ENCODE measurements at places on chromosomes 7 and 10. TPM values are rescaled to one million over a fixed set of nuclear protein-coding genes. Genes with fewer than 3 reads are reported as not detected.

Gene FAM180A
- total RNA-seq: not detected

GRCh38 chr10:108545921-108546320 lies 1377.4 kb downstream of the XPNPEP1 start:
- DNase-seq: no peak

DNA sequence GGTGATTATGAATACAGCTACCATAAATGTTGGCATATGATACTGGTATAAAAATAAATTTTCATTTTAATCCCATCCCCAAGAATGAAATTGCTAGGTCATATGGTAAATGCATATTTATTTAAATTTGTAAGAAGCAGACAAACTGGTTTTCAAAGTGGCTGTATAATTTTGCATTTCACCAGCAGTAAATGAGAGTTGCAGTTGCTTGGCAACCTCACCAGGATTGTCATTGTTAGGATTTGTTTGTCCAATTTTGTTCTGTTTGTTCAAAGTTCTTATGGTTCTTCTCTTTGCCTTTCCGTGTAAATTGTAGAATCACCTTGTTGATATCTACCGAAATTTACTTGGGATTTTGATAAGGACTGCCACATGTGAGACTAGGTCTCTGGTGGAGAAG lies 237.4 kb downstream of the OTUD1 start:
- DNase-seq: no peak

Gene CFTR
- not detected for total RNA-seq

DNA sequence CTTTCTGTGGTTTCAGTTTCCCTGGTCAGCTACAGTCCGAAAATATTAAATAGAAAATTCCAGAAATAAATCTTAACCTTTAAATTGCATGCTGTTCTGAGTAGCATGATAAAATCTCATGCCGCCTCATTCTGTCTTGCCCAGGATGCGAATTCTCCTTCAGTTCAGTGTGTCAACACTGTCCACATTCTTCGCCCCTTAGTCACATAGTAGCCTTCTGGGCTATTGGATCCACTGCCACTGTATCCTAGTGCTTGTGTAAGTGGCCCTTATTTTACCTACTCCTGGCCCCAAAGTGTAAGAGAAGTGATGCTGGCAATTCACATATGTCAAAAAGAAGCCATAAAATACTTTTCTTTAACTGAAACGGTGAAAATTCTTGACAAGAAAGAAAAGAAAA lies 129.6 kb downstream of the ZWINT start:
- DNase-seq: no peak

Gene LIPF
- total RNA-seq: not detected

GRCh38 chr10:26939290-26939961 lies 78.7 kb upstream of the ABI1 start:
- no peak for DNase-seq

- DNase-seq: no peak
Measured at GRCh38 chr7:107982918-107983389, 20.0 kb downstream of the LAMB1 start.

- DNase-seq: no peak
Measured at GRCh38 chr7:129529643-129530042, 27.3 kb downstream of the SMKR1 start.

GRCh38 chr10:96703358-96703757 lies 17.0 kb downstream of the PIK3AP1 start:
- DNase-seq: no peak

Gene PLXDC2
- not detected for total RNA-seq

DNA sequence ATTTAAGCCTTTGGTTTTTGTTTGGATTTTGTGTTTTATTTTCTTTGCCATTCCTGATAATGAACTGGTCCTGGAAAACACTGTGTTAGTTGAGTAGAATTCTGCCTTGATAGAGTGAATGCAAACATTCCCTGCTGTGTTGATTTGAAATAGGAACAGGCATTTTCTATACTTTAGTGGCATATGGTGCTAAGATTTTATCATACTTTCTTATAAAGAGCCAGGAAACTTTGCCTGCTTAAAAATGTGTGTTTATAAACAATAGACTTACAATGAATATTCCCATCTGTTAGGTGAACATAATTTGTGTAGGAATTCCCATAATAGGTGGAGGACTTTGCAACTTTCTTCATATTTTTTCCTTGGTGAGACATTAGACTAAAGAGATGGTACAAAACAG lies 333.3 kb downstream of the SDK1 start:
- DNase-seq: no peak

- DNase-seq: no peak
Measured at GRCh38 chr7:158966780-158967390, 110.5 kb downstream of the DYNC2I1 start.

Gene ZP3
- total RNA-seq: 4.2 TPM

DNA sequence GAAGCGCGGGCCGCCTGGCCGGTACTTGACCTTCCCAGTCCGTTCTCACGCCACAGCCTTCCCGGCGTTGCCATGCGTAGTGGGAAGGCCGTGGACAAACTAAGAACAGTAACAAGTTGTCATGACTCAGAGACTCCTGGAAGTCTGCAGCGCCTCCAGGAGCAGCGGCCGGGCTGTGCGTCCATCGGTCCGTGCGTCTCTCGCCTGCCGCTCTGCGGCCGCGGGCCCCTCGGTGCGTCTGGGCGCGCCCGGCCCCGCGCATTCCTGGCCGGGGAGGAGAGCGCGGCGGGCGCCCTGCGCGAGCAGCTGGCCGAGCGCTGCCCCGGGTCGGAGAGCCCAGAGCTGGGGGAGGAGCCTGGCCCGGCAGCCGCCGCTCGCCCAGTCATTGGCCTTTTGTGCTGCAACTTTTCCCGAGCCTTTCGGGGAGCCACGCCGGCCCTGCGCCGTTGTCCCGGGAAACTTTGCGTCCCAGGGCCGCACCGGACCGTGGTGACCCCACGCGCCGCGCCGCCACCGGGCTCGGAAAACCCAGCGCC lies 123.7 kb downstream of the TACC2 start:
- no peak for DNase-seq

- DNase-seq: no peak
Measured at GRCh38 chr7:111860248-111860647, 298.0 kb upstream of the IMMP2L start.

Gene HMX3
- total RNA-seq: not detected

DNA sequence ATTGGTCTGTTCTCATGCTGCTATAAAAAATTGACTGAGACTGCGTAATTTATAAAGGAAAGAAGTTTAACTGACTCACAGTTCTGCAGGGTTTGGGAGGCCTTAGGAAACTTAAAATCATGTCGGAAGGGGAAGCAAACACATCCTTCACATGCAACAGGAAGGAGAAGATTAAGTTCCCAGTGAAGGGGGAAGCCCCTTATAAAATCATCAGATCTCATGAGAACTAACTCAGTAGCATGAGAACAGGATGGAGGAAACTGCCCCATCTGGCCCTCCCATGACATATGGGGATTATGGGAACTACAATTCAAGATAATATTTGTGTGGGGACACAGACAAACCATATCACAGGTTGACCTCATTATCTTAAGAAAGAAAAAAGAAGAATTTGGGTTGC lies 134.5 kb downstream of the PPP1R3A start:
- no peak for DNase-seq

GRCh38 chr7:51785171-51785570 lies 468.6 kb upstream of the COBL start:
- DNase-seq: no peak

Gene NRP1
- 1.2 TPM for total RNA-seq

DNA sequence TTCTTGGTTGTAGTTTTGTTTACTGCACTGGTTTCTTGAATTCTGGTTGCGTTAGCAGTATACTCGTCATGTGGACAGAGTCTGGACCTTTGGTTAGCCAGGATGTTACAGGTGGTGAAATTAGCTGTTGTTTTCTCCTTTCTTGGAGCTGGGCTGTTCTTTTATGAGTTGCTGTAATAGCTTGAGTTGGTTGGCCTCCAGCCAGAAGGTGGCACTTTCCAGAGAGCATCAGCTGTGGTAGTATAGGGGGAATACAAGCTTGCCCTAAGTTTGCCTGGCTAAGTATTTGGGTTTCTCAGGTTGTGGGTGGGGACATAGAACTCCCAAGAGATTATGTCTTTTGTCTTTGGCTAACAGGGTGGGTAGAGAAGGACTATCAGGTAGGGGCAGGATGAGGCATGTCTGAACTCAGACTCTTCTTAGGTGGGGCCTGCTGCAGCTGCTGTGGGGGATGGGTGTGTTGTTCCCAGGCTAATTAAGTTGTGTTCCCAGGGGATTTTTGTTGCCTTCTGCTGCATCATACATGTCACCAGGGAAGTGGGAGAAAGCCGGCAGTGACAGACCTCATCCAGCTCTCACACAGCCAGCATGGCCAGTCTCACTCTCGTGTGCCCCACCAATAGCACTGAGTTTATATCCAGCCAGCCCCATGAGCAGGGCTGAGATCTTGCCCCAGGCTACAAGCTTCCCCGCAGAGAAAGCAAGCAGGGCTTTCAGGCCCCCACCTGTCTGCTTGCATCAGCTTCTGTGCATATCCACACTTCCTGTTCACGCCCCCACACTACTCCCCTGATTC lies 246.7 kb upstream of the TPK1 start:
- DNase-seq: no peak

DNA sequence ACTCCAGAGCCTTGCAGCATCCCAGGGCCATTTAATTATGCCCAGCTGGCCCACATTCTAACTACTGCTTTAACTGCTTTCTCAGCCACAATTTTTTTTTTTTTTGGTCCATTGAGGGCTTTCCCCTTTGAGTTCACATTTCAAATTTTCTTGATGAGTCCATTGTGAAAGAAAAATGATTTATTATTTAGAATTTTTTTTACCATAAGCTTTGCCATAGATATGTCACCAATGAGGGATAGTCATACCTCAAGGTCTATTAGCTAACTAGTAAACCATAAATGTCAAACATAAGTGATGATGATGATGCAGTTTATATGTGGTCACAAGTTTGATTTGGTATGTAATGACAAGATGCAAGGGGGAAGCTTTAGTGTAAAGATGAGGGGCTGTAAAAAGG lies 282.9 kb downstream of the BICC1 start:
- DNase-seq: no peak

Gene CCDC7
- total RNA-seq: 10.2 TPM

DNA sequence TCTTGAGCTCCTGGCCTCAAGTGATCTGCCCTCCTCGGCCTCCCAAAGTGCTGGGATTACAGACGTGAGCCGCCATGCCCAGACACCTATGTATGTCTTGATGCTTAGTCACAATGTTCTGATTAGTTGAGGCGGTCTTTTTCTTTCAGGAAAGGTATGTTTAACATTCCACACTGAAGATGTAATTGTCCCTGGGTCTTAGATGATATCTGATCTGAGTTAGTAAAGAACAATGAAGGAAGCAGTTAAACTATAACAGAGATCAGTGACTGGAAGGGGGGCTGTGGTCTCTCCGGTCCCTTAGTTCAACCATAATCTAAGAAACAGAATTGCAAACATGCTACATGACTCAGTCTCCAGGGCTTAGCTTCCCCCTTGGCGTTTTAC lies 31.5 kb upstream of the SH2D4B start:
- DNase-seq: no peak

Gene RBM17
- 265 TPM for total RNA-seq

DNA sequence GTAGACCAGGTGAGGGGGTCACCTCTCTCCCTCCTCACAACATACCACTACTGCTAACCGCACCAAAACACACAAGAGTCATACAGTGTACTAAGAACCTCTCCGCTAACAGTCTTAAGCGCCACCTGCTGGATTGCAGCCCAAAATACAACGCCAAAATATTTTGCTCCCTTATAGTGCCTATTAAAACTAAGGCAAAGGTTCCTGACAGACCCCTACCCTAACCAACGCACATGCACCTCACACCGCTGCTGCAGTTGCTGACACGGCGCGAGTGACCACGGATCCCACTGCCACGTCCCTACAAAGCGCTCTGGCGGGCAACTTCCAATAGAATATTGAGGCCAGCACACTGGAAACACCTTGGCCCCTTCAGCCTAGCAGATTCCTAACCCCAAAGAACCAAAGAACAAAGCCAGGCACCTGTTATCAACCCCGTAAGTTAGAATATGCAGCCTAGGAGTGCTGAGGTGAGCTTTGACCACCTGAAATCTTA lies 563.6 kb upstream of the SEMA3D start:
- DNase-seq: no peak

DNA sequence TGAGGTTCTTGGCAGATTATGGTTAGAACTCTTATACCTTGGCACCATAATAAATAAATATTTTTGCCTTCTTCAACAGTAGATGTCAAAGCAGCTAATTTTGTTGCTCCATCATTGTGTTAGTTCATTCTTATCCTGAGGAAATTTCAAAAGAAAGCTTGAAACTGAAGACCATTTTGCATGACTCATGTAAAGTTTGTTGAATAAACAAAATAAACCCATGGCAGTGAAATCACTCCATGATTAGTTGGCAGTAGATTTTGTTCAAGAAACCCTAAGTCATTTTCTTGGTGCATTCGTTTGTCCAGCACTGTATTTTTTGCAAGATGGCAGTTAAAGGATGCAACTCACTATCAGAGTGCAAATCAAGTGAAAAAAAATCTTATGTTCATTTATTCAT lies 91.6 kb downstream of the HECW1 start:
- DNase-seq: no peak

DNA sequence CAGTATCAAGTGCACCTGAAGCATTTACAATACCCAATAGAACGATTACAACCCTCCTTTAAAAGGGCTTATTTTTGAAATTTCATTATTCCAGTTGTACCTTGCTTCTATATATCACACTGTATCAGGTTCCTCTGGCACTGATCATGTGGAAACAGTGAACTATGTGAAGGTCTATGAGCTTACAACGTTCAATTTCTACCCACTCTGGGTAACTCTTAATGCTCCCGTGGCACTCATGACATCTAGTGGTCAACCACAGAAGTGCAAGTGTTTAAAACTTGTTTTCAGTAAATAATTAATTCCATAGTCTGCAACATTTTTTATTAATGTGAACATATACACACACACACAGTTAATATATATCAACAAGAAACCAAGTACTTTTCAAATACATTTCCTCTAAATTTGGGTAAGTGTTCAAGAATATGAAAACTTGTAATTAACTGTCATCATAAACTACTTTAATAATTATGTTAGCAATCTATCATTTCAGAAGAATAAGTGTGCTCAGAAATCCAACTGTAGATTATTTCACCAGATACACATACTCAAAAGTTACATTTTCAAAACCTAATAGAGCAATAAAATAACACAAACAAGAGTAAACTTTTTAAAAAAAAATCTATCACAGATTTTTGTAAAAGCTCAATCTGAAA lies 61.0 kb downstream of the MPP7 start:
- peak; percentile 4 for DNase-seq

- no peak for DNase-seq
Measured at GRCh38 chr10:48655411-48656240, 29.0 kb upstream of the WDFY4 start.

GRCh38 chr7:90797596-90797995 lies 201.5 kb downstream of the CDK14 start:
- no peak for DNase-seq

Gene TMEM196
- total RNA-seq: not detected

DNA sequence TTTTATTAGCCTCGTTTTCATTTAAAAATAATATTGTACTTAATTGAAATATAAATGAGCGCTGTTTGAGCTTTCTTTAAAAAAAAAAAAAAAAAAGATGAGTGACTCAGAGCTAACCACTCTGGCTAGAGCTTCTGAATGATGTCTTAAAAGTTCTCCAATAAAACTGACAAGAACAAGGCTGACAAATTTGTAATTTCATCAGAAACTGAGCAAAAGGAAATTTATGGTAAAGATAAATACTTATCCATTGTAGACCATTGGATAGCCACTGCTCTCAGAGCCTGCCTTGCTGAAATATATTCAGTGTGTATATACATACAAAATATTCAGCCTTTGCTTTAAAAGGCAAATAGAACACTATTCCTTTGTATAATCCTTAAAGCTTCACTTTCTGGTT lies 91.2 kb upstream of the OIT3 start:
- no peak for DNase-seq

Measured in activated T-helper 1 cell treated with anti-CD3 and anti-CD28 coated beads, Interleukin-12 subunit alpha, Interleukin-12 subunit beta, Interleukin-2, Interleukin-4 antibody, amounts not matched to agents 30 ng/mL and 10 ng/mL and 1 ng/mL, durations not matched to agents 14 hours and 24 hours and 36 hours (primary cell).